HEK293T (cell line): ENCODE measurements at places on chromosomes 2 and 18.

DNA sequence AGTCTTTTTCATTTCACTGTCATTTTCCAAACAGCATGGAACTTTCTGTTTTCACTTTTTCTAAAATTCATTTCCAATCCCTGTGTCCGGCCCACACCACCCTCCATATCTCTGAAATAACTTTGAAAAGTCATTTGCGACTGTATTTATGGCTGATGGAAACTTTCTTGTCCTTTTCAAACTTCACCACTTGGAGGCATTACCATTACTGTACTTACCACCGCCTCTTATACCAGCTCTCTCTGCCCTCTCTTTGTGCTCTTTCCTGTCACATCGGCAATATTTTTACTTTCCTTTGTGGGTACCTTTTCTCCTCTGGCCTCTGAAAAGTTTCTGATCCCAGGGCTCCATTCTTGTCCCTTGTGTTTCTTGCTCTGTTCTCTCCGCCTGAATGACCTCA is 39.5 kb upstream of the IL1RL1 start:
- DNase-seq: no peak

DNA sequence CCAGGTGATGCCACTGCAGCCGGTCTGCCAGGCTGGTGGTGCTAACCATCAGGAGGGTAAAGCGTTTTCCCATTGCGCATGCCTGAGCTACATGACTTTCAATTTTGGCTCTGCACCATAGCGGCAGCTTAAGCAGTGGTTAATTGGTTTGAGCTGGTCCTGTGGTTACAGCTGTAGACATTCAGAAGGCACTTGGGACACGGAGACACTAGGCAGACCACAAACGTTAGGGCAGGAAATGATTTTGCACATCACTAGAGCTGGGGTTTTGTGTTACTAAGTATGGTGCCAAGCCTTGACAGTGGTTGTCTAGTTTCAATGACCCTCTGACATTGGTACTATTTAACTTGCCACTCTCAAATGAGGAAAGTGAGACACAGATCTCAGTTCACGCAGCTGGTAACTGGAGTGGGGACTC is 28.9 kb upstream of the CNOT11 start:
- no peak for DNase-seq

- DNase-seq: no peak
Measured at GRCh38 chr2:5885451-5886173, 193.4 kb downstream of the SOX11 start.

- DNase-seq: no peak
Measured at GRCh38 chr18:56235481-56236013, 402.8 kb downstream of the TXNL1 start.

DNA sequence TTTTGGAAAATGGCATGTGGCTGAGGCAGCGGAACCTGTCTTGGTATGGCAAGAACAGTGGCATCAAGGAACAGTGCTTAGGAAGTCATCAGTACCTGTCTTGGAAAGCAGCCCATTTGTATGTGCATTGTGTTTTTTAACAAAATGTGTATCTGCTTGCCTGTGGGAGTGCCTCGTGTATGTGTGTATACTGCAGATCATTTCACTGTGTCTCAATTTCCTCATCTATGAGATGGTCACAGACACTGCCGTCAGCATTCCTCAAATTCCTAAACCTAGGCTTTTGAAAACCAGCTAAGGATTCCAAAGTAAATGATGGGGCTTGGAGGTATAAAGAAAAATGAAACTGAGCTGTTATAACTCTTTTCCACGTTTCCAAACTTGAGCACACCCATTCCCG is 441.3 kb downstream of the RND3 start:
- no peak for DNase-seq

DNA sequence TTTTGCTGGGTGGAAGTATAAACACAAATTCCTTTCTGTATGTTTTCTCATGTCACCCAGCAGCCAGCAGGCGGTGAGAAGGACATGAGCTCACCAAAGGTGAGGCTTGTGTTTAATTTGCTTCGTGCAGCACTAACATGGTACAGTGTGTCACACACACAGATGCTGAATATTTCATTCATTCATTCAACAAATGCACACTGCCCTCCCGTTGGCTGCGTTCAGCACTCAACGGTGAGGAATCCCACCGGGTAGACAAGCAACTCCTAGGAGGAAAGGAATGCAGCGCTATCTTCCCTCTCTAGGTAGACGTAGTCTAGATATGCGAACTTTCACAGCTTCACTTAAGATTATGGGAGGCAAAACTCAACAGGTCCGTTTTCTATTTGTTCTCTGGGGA is 85.1 kb downstream of the LONRF2 start:
- no peak for DNase-seq
